Iris pigment epithelial cell (primary cell): ENCODE measurements at places on chromosomes 4 and X.

GRCh38 chr4:181962321-181962720 is 280.9 kb upstream of the TENM3 start:
- DNase-seq = no peak

GRCh38 chr4:153063490-153063889 is 127.4 kb downstream of the FHDC1 start:
- DNase-seq = no peak

DNA sequence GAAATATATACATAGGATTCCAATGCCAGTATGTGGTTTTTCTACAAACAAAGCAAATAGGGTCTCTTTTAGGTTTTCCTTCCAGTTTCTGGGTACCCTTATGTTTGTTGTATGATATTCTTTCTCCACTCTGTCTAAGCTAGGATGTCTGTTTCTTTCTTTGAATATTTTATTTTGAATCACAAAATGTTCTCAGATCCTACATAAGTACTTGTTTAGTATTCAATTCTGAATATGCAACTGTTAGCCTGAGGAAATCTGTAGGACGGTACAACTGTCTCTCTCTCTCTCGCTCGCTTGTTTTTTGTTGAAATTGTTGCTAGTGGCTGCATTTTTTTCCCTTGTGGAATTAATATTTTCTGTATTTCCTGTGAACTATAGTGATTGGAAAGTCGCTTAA is 163.2 kb downstream of the CCSER1 start:
- no peak for DNase-seq

DNA sequence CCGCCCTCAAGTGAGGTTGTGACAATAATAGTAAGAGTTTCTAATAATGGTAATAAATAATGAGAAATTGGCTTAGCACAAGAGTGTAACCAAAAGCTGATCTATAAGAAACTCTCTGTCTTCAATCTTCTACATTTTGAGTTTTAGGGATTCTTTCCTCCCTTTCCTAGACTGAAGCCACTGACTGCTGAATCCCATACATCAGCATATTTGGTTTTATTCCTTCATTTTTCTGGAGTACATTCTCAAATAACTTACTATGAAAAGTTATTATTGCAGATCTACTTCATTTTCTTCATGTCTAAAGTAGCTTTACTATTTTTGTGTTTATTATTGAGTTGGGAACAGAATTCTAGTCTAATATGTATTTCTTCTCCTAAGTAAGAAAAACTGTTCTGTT is 49.9 kb upstream of the ADAD1 start:
- DNase-seq = no peak

DNA sequence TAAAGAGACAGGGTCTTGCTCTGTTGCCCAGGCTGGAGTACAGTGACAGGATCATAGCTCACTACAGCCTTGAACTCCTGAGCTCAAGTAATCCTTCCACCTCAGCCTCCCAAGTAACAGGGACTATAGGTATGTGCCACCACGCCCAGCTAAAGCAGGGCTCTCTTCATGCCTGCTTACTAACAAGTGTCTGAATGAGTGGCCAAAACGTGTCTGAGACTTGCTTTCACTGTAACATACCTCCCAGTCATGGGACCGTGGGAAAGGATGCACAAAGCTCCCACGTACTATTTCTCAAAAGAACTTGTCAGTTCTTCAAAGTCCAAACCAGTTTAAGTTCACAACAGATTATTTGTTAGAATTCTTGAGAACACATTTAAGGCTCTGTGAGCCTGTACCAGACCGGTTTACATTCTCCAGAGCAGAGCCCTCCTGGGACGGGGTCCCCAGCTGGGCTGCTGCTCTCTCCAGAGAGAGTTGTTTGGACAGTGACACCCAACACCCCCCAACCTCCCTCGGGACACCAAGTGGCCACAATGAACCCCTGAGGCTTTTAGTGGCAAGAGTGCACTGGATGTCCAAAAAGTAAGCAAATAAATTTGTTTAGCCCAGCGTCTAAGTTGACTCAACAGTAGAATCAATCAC is 24.1 kb downstream of the SH3KBP1 start:
- peak; percentile 50 for DNase-seq

DNA sequence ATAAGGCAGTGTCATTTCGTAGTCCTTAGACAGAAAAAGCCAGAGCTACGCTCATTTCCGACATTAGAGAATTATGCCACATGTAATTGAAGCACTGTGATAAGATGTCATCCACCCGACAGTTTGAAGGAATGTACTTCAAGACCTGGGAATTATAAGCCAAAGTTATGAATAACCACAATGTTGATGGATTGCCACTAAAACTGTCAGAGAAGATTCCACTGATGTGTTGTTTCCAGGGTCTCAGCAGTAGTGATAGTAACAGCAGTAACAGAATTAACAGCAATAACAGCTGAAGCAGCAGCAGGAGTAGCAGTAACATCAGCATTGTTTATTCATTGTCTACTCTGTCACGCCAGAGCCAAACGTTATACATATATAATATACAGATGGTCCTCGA is 24.7 kb downstream of the RAB33A start:
- peak; percentile 3 for DNase-seq

GRCh38 chr4:71648448-71648847 is 135.4 kb downstream of the GC start:
- no peak for DNase-seq

- DNase-seq = peak; percentile 36
Measured at GRCh38 chrX:75746891-75747639, 38.0 kb downstream of the MAGEE2 start.

DNA sequence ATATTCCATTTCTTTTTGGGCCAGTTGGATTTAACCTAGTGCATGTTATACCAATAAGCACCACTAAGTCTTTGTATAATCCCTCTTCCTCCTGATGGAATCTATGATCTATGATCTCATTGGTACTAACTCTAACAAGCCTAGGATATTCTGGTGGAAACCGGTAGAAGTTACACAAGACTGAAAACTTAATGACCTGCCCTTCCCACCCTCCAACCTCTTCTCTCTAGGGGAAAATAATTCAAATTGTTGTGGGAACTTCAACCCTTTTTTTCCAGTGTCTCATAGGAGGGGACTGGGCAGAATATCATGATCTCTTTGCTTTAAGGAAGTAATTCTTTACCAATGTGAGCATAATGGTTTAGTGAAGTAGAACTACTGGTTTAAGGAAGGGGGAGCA is 289.5 kb upstream of the BOD1L1 start:
- peak; percentile 69 for DNase-seq

- peak; percentile 76 for DNase-seq
Measured at GRCh38 chr4:74623041-74623440, 171.3 kb downstream of the BTC start.

- peak; percentile 96 for DNase-seq
Measured at GRCh38 chrX:107676559-107677378, 48.5 kb downstream of the PRPS1 start.

- DNase-seq = peak; percentile 34
Measured at GRCh38 chr4:26434030-26434639, 56.1 kb downstream of the CCKAR start.

DNA sequence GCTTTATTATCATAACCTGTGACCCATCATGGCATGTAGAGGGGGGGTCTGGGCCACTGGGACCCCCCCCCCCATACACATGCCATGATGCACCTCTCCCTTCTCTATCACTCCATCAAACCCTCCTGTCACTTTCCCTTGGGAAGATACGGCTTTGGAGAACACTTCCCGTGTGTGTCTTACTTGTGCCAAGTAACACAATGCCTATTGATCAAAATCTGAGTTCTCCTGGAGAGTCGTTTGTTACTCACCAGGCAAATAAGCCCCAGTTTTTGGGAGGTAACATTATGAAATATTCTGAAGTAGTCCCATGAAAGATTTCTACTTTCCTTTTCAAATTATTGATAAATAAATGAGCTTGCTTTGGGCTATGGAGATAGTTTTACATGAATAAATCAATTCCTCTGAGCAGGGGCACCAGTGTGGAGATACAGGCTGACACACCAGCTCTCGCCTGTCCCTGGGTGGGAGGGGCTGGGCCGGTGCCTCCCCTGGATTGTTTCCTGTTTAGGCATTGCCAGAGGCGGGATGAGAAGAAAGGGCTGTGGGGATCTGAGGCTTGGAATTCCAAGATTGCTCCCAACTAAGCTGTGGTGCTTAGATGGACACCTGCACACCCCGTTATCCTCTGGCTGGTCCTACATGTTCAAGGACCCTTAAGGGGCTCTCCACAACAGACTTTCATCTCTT is 63.2 kb upstream of the WWC2 start:
- DNase-seq = no peak

DNA sequence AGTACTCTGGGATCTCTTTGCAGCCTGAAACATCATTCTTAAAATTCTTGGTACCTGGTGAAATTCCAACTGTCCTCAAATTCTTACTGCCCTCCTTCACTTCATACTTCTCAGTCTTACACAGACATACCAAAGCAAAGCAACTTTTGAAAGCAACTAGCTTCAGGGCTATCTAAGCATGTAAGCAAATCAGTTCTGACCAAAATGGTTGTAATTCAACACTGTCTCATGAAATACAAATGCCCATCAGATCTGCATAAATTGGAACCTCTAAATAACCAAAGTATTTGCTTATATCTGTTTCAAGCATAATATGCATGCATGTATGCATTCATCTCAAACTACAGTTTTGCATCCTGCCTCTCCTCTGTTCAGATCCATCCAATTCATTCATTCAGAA is 308.1 kb upstream of the PPARGC1A start:
- DNase-seq = no peak

DNA sequence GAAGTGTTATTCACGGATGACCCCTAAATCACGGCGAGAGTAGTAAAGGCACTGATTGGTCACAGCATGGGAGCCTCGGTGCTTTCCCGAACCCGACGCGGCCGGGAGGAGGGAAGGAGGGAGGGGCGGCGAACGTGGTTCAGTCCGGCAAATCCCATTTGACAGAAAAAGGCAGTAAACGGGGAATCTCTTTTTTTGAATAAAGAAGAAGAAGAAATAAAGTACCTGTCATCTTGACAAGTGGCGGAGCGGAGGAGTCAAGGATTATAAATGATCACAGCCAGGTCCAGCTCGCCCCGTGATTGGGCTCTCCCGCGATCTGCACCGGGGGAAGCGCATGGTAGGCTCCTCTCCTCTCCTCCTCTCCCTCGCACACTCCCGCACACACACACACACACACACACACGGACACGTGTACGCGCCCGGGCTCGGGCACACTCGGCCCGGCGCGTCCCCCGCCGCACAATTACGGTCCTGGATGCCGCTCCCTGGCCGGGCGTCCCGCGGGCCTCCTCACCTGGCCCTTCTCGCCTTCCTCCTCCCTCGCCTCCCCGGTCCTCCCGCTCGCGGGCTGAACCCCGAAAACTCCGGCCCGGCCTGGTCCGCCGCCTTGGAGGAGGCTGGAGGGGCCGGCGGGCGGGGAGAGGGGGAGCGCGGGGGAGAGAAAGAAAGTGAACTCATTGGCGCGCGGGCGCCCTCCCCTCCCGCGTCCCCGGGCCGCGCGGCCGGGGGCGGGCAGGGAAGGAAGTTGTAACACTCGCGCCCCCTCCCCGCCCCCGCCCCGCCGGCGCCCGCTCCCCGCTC is 99.2 kb upstream of the TENM3 start:
- peak; percentile 86 for DNase-seq

GRCh38 chr4:42344309-42344708 is 53.0 kb upstream of the SHISA3 start:
- DNase-seq = no peak

GRCh38 chr4:101229116-101229515 is 118.2 kb downstream of the PPP3CA start:
- peak; percentile 83 for DNase-seq

DNA sequence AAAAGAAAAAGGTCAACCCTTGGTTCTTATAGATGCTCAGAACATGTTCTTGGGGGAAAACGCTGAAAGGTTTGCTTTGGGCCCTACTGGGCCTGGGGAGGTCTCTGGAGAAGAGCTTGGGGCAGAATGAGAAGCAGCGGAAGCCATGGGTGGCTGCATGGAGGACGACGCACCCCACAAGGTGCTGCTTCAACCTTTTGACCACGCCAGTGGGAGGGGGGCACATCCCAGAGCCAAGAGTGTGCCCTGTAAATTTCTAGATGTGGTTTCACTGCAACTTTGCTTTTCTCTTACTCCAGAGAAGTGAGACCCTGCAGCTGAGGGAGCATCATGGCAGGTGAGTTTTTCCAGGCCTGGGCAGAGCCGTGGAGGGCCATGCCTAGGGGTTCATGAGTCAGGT is 3.2 kb downstream of the PRRG3 start:
- DNase-seq = no peak

DNA sequence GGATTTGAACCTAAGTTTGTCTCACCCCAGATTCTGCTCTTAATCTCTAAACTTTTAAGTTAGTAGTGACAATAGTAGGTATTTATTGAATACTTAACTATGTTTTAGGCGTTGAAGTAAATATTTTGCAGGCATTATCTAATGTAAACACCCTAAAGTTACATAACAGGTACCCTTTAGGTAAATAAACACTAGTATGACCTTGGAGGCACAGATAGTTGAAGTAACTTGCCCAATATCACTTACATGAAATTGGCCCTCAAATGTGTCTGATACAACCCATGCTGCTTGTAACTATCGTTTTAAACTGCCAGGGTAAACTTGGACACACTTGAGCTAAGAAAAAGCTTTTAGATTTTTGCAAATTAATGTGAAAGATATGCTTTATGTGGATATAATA is 3.0 kb downstream of the HPRT1 start:
- no peak for DNase-seq

- DNase-seq = no peak
Measured at GRCh38 chr4:187558391-187558790, 437.2 kb upstream of the ZFP42 start.

DNA sequence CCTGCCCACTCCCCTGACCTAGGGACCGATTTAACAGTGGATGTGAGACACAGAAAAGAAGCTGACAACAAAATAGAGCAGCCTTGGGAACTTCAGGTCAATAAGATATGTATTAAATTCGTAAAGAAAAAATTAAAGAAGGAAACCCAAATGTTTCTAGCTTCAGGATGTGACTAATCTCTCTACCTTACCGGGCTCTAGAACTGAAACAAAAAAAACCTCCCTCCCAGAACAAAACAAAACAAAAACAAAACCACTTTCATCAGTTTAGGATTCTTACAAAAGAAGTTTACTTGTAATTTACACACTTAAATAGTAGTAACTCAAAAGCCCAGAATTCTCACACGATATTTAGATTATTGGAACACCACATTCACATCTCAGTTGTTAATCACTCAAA is 185.8 kb upstream of the RPS6KA3 start:
- DNase-seq = no peak

- no peak for DNase-seq
Measured at GRCh38 chrX:108217876-108218275, 126.3 kb downstream of the ATG4A start.

GRCh38 chrX:145393702-145394235 is 146.5 kb downstream of the SPANXN1 start:
- no peak for DNase-seq
